ENCODE measurements at places on chromosomes 6 and 20. TPM values are rescaled to one million over a fixed set of nuclear protein-coding genes. Genes with fewer than 3 reads are reported as not detected.

The OR2B6 gene
- 0.17 TPM for total RNA-seq

The MAP3K4 gene
- total RNA-seq = 35.2 TPM

DNA sequence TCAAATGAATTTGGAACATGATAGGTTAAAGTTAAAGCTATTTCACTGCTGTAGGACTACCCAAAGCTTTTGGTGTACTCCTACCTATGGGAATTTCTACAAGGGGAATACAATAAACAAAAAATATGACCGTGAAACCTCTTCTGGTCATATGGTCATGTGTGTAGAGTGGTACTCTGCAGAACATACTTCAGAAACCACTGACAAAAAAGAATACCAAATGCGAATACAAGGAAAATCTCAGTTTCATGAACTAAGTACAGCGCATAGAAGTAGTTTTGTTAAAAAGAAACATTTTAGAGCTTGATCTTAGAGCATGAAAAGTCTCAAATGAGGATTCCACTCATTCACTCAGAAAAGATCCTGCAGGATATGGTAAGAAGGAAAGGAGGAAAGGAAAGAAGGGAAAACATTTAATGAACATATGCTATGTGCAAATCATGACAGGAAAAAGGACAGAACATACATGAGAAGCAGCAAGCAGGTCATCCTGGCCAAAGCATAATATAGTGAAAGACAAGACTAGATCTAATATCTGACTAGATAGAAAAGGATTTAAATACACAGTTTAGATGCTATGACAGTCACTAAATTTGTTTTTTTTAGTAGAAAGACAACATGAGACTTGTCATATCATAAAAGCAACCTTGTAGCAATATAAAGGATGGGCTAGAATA lies 36.5 kb downstream of the SNX14 start:
- DNase-seq = no peak

DNA sequence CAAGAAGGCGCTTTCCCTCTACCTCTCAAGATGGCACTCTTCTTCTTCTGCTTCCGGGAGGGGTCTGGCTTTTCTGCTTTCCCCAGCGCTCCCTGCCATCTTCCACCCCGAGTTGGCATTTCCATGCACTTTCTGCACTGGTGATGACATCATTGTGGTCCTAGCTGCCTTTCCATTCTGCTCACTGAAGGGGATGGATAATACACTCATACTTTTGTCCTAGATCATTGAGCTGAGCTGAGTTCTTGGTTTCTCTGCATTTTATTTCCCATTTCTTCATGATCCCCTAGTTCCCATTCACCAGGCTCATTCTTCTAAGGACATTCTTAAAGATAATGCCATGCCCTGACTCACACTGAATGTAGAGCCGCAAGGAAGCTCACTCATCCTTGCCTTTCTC lies 96.7 kb downstream of the EDN1 start:
- DNase-seq = peak; percentile 44

GRCh38 chr20:50194831-50195523 lies 4.3 kb downstream of the CEBPB start:
- DNase-seq = peak; percentile 58

DNA sequence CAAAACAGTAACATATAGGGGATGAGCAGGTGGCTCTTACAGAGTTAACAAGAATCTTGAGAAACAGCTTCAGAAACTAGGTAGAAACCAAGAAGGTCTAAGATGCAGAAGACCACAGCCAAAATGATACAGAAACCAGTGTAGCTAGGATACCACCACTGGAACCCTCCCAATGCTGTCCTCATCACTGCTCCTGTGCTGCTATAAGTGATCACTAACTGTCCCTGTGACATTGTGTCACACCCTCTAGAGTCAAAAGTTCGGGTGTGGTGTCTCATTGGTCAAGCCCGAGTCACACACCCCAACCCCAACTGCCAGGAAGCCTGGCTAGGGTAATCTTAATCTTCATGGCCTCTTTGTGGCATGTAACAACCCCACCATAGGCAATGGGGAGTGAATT lies 153.1 kb downstream of the RCAN2 start:
- no peak for DNase-seq

DNA sequence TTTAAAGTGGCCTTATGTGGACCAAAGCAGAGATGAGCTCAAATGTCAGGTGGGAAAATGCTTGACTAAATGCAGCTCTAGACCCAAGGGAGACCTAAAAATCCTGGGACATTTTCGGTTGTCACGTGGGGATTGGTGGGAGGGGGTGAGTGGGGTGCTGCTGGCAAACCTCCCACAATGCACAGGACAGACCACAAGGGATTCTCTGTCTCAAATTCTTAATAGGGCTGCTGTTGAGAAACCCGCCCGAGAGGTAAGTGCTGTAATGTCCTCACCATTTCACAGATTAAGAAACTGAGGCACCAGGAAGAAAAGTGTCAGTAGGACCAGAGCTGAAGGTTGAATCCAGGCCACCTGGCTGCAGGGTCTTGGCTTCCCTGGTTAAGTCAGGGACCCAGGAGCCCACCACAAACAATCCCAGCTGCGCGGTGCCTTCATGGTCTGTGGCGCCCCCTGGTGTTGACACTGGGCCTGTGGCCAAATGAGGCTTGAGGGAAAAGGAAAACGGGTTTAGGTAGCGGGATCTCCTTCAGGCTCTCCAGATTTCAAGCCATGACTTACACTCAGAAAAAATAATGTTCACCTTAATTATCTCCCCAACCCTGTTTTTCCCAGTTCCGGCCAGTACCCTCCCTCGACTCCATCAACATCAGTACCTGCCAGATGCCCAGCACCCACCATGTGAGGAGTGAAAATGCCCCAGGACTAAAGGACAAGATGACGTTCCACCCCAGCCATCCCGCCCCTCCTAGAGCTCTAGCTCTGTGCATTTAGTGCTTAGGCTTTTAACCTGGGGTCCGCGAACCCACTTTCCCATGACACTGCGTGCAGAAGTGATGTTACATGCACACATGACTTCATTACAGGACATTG lies 7.2 kb downstream of the HLA-G start:
- DNase-seq = no peak

DNA sequence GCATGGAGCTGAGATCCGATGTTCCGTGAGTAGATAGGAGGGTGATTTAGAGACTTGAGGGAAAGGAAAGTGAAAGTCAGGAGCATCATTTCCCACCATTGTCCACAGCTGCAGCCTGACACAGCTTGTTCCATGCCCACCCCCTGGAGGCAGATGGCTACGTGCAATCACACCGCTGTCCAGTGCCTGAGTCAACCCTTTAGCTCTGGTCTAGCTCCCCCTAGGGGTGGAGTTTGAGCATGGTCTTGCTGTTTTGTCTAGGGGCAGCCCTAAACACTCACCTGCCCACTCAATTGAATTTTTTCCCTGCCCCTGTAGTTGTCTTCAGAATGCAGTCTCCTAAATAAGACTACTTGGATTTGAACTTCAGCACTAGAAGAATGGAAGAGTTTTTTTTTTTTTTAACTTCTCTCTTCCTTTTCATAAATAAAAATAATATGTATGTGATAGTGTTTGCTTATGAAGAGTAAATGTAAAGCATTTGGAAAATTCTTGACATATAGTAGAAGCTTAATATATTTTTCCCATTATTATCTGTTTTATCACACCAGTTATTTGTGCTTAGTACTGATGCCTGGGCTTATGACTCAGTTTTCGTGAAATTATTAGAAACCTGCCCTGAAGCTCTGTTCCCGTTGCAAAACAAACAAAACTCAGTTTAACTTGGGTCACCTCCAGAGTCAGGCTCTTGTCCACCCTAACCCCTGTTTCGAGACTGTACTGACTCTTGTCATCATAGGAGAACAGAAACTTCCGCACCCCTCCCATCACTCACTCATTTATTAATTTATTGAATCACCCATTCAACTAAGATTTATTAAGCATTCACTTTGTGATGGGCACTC lies 814.8 kb downstream of the MAFB start:
- peak; percentile 90 for DNase-seq

The CD24 gene
- total RNA-seq = 0.26 TPM

- no peak for DNase-seq
Measured at GRCh38 chr6:46190889-46191288, 20.1 kb upstream of the ENPP5 start.

GRCh38 chr6:146857980-146858347 lies 259.2 kb downstream of the ADGB start:
- DNase-seq = no peak

The SLC12A5 gene
- 0.50 TPM for total RNA-seq

DNA sequence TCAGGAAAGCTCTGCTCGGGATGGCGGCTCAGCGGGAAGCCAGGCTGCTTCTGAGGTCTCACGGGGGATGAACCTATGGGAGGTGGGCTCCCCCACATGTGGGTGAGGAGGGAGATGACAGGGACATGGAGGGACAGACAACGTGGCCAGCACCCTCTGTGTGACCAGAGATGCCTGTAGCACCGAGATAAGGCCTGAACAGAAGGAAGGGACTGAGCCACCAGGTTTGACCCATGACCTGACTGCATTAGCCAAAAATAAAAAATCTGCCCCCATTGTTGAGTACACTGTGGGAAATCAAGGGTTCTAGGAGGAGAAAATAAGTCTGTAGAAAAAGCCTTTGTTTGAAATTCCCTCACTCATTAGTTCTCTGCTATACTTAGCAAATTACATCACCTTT lies 105.7 kb downstream of the RNASET2 start:
- DNase-seq = no peak

The FILIP1 gene
- total RNA-seq = 0.33 TPM

DNA sequence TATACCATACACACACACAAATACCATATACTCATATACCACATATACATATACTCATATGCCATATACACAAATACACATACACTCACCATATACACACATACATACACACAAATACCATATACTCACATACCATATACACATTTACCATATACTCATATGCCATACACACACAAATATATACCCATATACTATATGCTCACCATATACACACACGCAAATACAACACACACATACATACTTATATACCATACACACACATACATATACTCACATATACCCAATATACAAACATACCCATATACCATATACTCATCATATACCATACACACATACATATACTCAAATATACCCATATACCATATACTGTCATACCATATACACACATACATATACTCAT lies 99.2 kb downstream of the ZMYND8 start:
- DNase-seq = no peak

GRCh38 chr6:50602292-50602691 lies 111.0 kb upstream of the TFAP2D start:
- peak; percentile 2 for DNase-seq

DNA sequence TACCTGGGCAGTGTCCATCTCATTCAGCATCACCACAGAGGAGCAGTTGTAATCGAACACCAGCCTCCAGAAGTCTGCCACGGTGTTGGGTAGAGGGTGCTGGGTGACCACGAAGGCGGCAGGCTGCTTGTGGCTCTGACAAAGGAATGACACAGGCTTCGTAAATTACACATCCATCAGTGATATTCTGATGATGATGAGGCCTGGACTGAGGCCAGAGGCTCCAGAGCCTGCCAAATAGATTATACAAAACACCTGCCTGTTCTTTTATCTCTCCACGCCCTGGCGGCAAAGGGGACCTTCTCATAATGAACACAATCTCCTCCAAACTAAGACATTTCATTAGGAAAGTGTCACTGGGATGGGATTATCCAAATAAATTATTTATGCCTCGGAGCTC lies 480.2 kb upstream of the CHD6 start:
- no peak for DNase-seq

The DNAAF9 gene
- 11.8 TPM for total RNA-seq

DNA sequence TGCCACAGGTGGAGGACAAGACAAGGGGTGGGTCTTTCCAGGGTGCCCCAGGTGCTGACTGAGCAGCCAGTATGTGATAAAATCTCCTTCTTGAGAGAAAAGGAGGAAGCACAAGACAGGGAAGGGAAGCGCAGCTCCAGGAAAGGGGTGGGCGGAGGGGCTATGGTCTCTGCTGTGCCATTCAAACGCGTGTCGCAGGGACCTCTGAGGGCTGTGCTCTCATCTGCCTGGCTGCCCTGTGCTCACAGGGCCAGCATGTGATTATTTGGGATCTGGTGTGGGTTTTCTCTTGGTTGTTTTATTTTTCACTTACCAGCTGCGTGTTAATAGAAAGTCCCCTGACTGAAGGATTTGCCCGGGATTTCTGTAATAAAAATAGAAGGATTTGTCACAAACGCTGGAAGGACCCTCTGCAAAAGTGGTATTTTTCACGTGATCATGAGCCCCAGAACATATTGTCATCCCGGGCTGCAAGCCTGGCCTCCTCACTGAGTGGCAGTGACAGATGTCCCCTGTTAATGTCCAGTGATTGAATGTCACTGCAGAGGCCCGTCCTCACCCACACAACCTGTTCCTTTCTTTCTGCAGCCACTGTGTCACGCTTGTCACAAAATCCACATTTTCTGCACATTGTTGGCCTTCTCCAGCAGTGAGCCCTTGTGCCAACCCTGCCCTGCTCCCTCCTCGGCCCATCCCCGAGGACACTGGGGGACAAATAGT lies 35.0 kb upstream of the VSX1 start:
- DNase-seq = no peak

- DNase-seq = no peak
Measured at GRCh38 chr6:30891816-30892538, 7.7 kb downstream of the DDR1 start.

The OTOR gene
- not detected for total RNA-seq

- DNase-seq = peak; percentile 72
Measured at GRCh38 chr6:121748376-121748775, 312.9 kb downstream of the GJA1 start.

Measured in fibroblast of lung (primary cell).